ENCODE measurements at places on chromosomes 4 and X.
A peak's percentile ranks its signal among the peaks of the same experiment; 100 is the strongest.

GRCh38 chrX:51975811-51976210 lies 82.4 kb downstream of the MAGED1 start:
- DNase-seq: no peak

- no peak for DNase-seq
These were observed 5.5 kb downstream of the ARL9 start for GRCh38 chr4:56511098-56511497.

- no peak for DNase-seq
These were observed 97.2 kb upstream of the ADRA2C start for GRCh38 chr4:3668825-3669552.

- no peak for DNase-seq
These were observed 518 bp upstream of the FAM241A start for GRCh38 chr4:112144546-112145325.

DNA sequence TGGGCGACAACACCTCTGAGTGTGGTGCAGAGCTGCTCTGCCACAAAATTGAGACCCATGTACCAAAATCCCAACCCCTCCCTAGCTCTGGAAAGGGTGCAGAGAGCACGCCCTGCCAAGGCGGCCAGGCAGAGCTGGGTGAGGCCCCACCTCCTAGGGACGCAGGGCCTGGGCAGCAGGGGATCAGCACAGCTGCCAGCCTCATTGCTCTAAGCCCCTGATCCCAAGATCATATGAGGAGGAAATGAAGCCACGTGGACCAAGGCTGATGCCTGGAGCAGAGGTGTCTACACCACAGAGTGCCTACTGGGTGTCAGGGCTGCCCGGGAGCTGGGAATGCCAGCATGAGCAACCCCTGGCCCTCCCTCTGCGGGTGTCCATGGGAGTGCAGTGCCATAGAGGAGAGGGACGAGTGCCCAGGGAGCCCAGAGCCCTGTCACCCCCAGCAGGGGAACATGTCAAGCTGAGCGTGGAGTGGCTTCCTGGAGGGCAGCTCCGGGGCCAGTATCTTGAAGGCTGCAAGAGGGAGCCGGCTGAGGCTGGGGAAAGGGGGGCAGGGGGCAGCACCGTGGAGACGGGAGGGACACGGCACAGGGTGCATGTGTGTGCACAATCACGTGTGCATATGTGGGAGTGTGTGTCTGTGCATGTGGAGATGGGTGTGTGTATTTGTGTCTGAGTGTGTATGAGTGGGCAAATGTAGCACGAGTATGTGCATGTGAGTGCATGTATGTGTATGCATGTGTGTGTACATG lies 63.9 kb upstream of the PSAPL1 start:
- DNase-seq: no peak

DNA sequence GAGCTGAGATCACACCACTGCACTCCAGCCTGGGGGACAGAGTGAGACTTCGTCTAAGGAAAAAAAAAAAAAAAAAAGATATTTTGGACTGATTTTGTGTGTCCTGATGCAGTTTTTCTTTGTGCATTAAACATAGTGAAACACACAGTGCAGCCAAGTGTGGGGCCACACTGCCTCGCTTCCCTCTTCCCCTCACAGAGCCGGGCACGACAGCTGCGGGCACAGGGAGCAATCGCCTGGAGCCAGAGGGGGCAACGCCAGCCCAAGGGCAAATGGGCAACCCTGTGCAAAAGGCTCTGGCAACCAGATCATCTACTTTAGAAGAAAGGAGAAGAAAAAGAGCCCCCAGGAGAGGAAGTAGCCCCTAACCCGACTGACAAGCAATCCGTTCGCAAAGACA lies 13.5 kb upstream of the CCNQ start:
- no peak for DNase-seq

DNA sequence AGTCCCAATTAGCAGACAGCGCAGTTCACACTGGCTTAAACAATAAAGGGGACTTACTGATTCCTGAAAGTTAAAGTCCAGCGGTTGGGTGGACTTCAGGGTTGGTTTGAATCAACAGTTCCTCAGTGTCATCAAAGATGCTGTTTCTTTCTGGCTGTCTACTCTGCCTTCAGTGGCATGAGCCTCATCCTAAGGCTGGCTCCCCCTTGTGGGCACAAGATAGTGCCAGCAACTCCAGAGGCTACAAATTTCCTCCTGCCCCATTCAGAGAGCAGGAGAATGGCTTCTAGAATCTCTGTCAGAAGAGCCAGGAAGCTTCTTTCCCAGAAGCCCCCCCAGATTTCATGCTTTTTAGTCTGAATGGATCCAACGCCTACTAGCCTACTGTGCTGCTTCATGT lies 82.4 kb upstream of the MTM1 start:
- peak; percentile 49 for DNase-seq

- DNase-seq: peak; percentile 55
These were observed 784 bp downstream of the MAP7D3 start for GRCh38 chrX:136250191-136251040.

Data from activated naive CD4-positive, alpha-beta T cell treated with anti-CD3 and anti-CD28 coated beads, Interleukin-2, amount 50 U/mL, for 16 hours (primary cell).